ENCODE measurements at places on chromosomes 1 and 21.

GRCh38 chr1:119181218-119181617 lies 40.8 kb upstream of the WARS2 start:
- DNase-seq: no peak

GRCh38 chr1:85884372-85885035 lies 176.3 kb upstream of the ZNHIT6 start:
- DNase-seq: no peak

- DNase-seq: no peak
Observed at GRCh38 chr1:109894823-109895719, 15.6 kb upstream of the CSF1 start.

- no peak for DNase-seq
Observed at GRCh38 chr1:158099185-158099584, 81.5 kb upstream of the CD1D start.

DNA sequence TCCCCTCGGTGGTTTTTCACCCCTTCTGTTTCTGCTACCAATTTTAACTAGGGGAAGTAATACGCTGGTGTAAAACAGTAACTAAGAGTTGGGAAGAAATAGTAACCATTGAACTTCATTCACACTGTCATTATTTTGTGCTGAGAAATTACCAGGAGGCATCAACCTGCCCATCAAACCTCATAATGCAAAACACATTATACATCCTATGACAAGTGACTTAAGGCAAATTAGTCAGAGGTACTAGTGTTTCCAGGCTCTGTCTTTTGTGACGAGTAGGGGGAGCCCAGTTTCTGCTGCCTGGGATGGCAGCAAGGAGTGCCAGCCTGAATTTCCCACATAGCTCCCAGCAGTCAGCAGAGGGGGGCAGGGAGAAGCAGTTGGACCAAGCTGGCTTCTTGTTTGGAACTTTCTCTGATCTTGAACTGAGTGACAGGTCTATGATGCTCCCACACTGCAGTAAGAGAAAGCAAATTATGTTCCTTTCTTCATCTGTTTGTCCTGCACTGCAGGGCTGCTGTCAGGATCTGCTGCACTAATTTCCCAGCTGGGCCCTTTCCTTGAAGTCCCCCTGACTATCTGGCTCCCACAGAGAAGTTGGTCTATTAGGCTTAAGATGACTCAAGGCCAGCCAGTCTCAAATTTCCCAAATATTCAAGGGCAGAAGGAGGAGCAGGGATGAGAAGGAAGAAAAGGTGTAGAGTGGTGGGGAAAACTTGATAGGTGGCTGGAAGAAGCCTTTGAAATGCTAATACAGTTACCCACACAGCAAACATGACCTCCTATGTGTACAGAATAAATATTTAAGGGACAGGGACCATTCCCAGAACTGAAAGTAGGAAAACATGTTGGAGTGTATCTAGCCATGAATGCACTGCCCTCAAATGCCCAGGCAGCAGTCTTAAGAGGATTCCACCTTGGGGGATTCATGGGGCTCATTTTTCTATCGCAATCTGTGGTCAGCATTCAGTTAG lies 322.8 kb downstream of the SEC16B start:
- DNase-seq: no peak

DNA sequence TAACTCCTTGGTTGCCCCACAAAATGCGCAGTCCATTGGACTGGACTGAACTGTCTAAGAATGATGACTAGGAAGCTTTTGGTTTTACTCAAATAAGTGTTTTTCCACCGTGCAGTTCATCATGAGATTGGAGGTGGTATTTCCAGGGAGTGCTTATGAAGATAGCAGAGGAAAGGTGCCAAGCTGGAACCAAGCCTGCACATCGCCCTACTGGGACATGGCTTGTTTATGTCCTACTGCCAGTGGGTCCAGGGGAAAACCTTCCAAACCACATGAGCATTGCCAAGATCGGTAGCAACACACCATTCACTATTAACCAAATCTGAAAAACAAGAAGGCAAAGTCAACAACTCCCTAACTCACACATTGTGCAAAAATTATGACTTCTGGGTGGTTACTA lies 54.7 kb upstream of the DSCAM start:
- no peak for DNase-seq

- DNase-seq: no peak
Observed at GRCh38 chr1:227094249-227094966, 154.3 kb downstream of the COQ8A start.

- DNase-seq: no peak
Observed at GRCh38 chr1:216073793-216074595, 349.3 kb downstream of the USH2A start.

DNA sequence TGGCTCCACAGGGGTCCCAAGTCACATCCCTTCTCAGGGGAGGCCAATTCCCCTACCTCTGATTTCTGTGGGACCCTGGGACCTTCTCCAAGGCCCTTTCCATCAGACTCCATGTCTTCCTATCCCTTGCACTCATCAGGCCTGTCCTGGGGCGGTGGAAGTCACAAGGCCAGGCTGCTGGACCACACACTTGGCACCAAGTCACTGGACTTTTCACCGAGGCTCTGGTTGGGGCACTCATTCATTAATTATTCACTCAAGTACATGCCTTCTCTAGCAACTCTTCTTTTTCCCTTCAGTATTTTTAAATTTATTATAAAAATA lies 11.2 kb upstream of the FOXO6 start:
- DNase-seq: no peak

DNA sequence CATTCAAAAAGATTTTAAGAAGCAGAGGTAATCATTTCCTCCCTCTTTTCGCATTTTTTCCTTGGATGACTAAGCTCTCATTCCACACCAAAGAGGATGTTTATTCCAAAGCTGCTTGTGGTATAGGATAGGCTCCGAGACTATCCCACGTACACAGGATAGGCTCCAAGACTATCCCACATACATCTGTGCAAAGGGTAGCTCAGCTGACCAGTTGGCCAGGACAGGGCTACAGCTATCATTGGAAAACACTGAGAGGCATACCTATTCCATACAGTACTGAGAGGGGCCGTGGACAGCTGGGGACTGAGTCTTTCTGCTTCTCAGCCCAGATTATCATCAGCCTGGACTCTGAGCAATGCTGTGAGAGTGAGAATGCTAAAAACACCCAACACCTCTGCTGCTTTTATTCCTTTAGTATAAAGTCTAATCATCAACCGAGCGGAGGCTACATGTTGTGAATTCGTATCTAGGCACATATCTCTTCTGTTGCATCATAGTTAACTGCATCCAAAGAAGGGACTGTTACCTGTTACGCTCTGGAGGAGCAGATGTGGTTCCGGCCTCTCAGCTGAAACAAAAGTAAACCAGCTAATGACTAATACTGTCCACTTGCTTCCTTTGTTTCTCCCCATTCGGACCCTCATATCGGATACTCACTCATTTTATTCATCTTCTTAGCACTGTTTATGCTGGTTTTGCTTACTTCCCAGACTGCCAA lies 141.0 kb downstream of the TNFSF18 start:
- DNase-seq: no peak

DNA sequence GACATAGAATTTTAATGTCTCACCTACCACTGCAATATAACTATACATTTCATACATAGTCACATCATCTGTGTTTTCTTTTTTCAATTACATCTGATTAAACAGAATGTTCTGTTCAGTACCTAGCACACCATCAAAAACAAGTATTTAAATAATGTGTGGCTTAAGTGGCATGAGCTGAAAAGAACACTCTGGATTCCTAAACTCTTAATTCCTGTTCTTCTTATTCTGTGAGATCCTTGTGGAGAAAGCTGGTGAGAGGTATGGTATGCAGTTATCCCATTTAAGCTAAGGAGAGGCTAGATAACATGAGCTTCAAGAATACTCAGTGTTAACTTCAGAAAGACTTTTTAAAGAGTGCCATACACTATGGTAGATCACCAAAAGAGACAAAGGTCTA lies 5.5 kb downstream of the TP53BP2 start:
- DNase-seq: no peak

DNA sequence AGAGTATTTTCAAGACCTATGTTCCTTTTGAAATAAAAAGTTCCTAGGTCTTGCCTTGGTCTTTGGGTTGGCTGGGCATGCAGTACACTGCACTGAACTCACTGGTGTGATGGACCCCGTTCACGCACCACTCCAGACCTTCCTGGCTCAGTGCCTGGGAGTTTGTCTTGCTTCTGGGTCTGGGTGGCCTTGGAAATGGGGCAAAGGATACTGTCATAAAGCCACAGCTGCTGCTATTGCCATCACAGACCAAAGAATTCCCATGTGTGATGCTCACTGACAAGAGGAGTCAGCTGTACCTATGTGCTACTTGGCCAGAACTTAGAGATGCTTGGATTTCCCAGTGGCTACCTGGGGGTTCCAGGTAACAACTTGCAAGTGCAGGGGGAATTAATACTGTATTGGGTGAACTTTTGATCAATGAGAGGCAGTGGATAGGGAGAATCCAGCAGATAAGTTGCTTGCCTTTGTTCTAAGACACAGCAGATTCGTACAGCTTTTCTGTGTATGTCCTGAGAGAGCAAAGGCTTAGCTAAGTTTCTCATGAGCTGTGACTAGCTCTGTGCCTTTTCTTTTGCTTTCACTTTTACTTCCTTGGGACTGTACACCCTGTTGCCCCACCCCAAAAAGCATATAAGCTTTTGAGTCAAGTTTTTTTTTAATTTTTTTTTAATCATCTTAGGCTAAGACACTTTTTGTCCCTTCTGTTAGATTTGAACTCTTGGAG lies 115.3 kb downstream of the RUNX1 start:
- DNase-seq: peak; percentile 58

GRCh38 chr1:230069796-230070195 lies 2.8 kb downstream of the GALNT2 start:
- DNase-seq: peak; percentile 28

- DNase-seq: peak; percentile 4
Observed at GRCh38 chr1:197738927-197739326, 36.4 kb downstream of the DENND1B start.

Measured in activated CD4-positive, alpha-beta T cell treated with anti-CD3 and anti-CD28 coated beads, Interleukin-10, Interleukin-2, amounts not matched to agents 100 ng/mL and 50 ng/mL, durations not matched to agents 16 hours and 8 hours (primary cell).